ENCODE measurements at places on chromosomes 12 and 14.

DNA sequence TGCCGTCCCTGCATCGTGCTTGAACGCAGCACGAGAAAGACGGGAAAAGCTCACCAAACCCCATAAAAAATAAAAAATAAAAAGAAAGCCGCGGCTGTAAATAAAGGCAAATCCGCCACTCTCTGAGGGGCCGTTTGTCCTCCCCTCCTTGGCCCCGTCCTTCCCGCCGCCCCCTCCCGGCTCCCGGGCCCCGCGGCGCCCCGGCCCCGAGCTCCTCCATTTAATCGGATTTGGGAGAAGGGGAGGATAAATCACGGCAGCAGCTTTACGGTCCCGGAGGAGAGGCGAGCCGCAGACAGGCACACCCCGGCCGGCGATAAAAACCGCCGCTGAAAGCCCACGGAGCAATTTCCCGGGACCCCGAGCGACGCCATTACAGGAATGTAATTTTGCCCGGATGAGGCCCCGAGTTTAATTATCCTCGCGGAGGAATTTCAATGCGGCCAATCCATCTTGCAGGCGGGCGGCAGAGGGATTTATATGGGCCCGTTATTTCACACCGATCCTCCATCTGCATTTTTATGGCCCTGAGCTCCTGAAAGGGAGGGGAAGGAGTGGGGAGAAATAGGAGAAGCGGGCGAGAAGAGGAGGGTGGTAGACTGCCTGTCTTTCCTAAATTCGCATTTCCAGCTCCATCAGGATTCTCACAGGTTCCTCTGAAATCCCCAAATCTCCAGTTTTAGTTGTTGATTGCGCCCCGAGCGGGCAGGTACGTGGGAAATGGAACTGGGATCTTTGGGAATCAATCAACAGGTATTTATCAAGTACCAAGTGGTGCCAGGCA is 1.3 kb upstream of the ATP5MC2 start:
- DNase-seq: no peak

DNA sequence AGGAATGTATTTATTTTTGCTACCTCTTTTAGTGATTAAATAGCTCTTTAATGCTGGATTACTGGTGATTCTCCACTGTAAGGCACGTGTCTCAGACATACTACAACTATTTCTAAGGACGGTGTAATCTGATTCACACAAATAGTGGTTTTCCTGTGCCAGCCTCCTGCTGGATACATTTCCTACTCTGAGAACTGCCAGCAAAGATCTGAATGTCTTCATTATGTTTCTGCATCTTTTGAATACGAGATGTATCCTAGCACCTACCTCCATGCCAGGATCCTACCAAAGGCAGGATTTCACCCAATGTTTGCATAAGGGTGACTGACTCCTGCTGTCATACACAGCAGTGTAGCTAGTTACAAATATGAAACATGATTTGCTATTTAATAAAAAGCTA is 120.6 kb downstream of the PRICKLE1 start:
- no peak for DNase-seq

DNA sequence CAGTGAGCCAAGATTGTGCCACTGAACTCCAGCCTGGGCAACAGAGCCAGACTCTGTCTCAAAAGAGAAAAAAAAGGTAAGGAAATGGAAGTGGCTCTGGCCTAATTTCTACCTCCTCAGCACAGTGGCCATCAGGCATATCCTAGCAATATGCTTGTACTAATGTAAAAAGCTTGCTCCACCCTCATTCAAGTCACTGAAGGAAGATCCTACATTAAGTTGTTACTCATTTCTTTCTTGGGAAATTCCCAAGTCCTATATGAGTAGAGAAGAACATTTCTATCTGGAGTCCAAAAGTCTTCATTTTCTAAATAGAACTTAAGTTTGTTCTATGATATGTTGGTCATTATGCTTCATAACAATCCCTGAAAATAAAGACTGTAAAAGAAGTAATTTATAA is 67.3 kb upstream of the HOXC13 start:
- DNase-seq: no peak

GRCh38 chr12:77571768-77572167 is 258.9 kb upstream of the NAV3 start:
- DNase-seq: no peak

DNA sequence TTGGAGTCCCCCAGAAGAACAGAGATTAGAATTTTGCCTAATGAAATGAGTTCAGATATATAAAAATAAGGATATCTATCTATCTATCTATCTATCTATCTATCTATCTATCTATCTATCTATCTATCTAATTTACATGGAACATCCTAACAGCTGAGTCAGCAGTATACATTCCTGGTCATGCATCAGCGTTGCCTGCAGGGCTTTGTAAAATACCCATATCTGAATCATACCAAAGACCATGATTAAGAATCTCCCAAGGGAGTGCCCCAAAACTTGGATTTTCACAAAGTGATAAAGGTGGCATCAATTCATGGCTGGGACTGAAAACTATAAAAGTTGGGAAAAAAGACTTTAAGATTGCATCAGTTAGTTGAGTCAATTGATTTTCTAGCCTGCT is 32.7 kb upstream of the SYT10 start:
- DNase-seq: no peak

DNA sequence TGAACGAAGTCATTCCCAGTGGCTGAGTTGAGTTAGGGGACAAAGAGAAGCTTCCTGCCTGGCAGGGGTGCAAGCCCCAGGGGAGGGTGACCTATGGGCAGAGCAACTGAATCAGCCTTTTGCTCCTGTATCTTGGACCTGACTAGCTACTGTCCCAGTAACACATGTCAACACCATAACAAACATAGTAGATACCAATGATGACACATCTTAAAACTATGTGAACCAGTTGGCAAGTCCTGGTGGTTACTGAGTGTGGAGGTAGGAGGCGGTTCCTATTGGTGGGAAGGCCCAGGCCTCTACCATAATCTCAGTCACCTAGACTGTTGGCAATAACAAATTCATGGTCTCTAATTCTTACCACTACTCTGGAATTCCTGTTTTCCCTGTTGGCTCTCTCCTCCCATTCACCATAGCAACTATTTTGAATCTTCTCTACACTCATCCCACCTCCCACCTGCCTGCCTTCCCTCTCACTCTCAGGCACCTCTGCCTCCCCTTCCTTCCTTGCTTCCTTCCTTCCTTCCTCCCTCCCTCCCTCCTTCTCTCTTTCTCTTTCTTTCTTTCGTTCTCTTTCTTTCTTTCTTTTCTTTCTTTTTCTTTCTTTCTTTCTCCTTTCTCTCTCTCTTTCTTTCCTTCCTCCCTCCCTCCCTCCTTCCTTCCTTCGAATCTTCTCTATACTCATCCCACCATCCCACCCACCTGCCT is 8.1 kb upstream of the P2RX7 start:
- no peak for DNase-seq

DNA sequence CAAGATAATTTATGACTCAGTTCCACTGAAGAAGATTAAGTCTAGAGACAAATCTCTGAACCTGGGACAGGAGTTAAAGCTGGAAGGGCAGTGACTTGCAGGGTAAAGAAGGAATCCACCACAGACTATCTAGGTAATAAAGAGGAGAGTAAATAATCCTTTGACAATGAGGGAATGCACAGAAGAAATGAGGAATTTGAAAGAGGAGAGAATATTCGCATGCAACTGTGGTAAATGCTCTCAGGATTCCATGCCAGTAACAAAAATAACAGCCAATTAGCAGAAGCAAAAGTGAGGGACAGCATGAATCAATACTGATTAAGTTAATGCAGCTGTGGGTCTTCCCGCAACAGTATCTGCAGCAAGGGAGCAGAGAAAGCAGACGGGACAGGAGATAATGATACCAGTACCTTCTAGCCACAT is 77.0 kb downstream of the KITLG start:
- no peak for DNase-seq

- no peak for DNase-seq
These were observed 2.0 kb downstream of the DDIT3 start for GRCh38 chr12:57518176-57518919.

GRCh38 chr14:52446355-52446754 is 106.0 kb downstream of the TXNDC16 start:
- DNase-seq: no peak

GRCh38 chr12:95998611-95999286 is 2.6 kb upstream of the HAL start:
- DNase-seq: no peak

GRCh38 chr14:96121660-96122395 is 82.7 kb downstream of the C14orf132 start:
- DNase-seq: no peak

GRCh38 chr12:51056242-51056641 is 8.1 kb downstream of the LETMD1 start:
- DNase-seq: no peak

DNA sequence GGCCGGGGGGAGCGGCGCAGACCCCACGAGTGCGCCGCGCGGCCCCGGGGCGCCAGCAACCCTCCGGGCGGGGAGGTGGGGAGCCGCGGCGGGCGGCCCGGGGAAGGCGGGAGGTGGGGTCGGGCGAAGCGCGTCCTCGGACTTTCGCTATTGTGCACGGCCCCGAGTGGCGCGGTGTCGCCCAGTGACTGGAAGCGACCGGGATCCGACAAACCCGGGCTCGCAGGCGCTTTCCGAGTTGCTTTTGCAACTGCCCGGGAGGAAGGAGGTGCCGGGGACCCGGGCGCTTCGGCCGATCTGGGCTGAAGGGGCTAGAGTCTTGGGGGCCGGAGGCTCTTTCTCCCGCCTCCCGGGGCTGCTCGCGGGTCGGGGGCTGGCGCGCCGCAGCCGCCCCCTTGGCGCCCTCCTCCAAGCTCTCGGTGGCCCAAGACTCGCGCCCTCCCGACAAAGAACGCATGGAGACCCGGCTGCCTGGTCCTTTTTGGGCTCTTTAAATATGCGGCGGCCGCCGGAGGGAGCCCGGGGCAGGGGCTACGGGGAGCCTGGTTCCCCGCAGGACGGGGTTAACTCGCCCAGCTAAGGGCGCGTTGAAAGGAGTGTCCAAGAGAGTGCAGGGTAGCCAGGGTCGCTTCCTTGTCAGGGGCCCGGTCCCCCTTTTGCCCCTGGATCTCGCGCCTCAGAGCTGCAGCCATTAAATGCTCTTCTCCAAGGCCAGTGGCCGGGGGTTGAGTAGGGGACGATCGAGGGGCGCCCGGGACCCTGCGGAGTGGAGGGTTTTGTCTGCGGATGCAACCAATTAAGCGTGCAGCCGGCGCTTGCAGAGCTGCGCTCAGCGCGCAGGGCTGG is 1.4 kb downstream of the HMGA2 start:
- DNase-seq: no peak

GRCh38 chr12:59444932-59445331 is 150.9 kb upstream of the SLC16A7 start:
- no peak for DNase-seq

GRCh38 chr14:99235582-99236320 is 36.2 kb downstream of the BCL11B start:
- no peak for DNase-seq

DNA sequence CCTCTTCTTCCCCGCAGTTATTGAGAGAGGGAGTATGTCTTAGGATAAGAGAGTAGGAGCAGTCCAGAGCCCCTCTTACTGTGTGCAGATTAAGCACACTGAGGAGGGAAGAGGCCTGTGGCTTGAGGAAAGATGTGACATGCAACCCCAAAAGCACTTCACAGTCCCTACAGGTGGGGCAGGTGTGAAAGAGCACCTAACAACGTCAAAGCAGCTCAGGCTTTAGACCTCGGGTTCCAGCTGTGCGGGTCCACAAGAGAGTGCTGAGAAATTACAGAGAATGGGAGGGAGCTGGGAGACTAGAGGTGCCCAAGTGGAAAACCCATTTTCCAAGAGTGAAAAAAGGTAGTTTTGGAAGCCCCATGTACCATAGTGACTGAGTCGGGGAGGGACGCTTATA is 127.6 kb downstream of the SLC25A47 start:
- no peak for DNase-seq

Measured in stimulated activated CD4-positive, alpha-beta T cell treated with anti-CD3 and anti-CD28 coated beads, Interleukin-15, amount 100 ng/mL, for 1 hour (primary cell).